ENCODE measurements at places on chromosomes 4 and X.

- no peak for DNase-seq
Observed at GRCh38 chr4:104964410-104965175, 182.1 kb upstream of the TET2 start.

DNA sequence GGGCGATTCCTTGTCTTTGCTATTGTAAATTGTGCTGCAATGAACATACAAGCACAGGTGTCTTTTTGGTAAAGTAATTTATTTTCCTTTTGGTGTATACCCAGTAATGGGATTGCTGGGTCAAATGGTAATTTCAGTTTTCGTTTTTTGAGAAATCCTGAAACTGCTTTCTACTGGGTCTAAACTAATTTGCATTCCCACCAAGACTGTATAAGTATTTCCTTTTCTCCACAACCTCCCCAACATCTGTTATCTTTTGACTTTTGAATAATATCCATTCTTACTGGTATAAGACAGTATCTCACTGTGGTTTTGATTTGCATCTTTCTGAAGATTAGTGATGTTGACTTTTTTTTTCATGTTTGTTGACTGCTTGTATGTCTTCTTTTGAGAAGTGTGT lies 2506.0 kb downstream of the PCDH7 start:
- DNase-seq, result no peak

DNA sequence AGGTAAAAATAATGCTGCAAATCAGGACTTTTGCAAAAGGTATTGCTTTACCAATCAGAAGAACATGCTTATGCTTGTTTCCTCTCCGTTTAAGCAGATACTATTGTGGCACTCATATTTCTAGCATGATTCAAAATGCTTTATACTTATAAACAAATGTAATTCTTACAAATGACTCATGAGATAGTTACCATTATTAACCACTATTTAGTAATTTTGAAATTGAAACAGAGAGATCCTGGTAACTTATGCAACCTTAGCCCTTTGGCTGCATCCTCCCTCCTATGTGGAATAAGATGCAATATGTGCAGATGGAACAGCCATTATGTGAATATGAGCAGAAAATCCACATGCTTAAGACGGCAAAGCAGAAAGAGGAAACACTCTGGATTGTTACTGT lies 164.7 kb downstream of the PCDH18 start:
- DNase-seq, result no peak

GRCh38 chrX:23742174-23742696 lies 841 bp downstream of the ACOT9 start:
- no peak for DNase-seq

DNA sequence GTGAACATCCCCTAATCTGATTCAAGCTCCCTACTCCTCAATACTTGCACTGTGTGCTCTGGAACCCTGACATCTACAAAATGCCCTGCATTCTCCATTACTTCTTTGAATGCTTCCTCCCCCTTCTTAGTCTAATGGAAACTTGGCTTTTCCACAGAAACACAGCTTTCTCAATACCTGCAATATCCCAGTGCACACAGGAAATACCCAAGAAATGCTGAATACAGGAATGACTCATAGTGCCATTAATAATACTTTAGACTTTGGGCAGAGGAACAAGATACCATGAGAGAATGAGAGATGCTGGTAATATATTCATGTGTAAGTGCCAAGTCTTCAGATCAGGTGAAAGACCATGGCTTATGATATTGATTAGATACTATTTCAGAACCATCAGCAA lies 5.6 kb downstream of the QRFPR start:
- no peak for DNase-seq

DNA sequence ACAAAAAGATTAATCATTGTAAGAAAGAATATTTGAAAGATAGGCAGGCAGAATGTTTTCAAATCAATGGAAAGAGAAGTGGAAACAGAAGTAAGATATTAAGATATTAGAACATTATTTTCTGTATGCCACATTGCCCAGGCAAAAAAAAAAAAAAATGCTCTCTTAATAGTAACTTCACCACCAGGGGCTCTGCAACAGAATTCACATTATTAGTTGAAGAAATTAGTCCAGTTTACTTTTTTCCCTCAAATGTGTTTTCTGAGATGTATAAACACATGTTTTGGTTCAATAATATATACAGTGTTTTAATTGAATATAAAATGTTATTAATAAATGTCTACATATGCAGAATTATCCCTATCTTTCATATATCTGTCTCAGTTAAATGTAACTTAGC lies 78.0 kb upstream of the ADAD1 start:
- DNase-seq, result no peak

- no peak for DNase-seq
Observed at GRCh38 chr4:142886566-142886965, 40.5 kb upstream of the INPP4B start.

DNA sequence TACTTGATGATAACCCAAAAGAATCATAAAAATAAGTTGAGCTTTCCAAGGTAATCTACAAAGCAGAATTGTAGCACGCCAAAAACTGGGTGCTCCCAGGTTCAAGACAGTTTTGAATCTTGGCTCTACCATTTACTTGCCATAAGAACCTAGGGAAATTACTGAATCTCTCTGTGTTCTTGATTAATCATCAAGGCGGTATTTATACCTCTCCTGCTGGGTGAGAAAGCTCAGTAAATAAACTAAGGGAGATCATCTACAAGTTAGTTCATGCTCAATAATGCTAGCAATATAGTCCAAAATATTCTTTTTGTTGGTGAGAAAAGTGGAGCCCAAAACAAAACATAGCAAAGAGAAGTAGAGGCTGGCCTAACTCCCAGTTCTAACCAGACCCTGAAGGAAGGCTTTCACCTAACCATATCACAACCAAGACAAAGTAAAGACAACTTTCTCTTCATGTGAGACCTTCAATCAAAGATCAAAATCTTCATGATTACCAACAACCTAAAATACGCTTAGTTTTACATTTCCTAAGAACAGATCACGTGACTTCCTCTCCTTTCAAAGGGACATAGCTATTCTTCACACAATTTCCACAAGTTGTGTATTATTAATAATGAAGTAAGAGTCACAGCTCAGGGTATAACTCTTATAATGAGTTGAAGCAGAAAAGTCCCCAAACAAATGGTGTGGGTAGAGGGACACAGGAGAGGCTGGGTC lies 34.4 kb downstream of the TNIP3 start:
- no peak for DNase-seq

DNA sequence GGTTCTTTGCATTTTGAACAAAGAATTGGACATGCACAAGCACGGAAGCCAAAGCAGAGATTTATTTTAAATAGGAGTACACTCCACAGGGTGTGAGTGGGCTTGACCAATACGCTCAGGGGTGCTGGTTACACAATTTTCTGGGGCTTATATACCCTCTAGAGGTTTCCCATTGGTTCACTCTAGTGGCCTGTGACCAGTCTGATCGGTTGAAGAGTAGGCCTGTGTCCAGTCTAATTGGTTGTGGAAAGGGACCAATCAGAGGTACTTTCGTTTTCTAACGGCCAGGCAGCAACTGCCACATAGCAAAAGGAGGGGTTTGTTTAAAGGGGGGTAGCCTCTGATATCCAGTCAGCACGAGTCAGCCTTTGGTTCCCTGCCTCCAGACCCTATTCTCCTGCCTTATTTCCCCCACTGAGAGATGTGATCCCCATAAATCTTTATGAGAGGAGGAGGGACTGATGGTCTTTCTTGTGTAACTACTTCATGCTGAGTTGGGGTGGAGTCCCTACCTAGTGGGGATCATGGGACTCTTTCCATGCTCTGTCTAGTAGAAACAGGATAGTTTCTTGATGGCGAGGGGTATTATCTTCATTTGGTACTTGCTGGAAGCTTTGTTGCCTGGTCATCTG lies 11.3 kb upstream of the AREG start:
- no peak for DNase-seq

GRCh38 chr4:25658777-25659176 lies 3.1 kb downstream of the SLC34A2 start:
- no peak for DNase-seq

DNA sequence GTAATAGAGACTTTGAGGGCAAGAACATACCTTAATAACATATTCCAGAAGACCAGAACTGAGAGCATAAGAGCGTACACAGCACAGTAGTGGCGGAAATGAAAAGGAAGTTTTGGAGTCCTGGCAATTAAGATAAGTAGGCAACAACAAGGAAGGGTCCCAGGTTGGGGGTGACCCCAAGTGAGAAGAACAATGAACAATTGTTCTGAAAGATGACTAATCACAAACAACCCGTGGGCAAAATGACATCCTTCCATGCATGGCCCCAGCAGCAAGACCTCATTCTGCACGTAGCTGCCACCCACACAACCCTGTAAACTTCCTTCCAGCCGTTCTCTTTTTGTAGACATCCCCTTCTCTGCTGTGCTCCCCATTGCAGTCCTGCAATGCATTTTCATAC lies 384.4 kb upstream of the PABPC4L start:
- no peak for DNase-seq

DNA sequence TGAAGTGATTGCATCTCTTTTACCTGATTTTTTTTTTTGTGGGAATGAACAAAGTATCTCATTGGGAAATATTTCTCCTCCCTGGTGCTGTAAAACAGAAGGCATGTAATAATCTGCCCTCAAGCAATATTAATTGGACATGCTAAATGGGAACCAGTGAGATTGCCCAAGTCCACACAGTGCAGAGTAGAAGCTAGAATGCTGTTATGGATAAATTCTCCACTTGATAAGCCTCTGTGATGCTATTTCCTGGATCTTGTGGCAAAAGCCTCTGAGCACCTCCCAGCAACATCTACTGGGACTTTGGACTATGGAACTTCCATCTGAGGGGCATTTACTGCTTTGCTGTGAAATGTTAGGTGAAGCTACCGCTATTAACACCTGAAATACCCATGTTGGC lies 46.9 kb upstream of the YTHDC1 start:
- DNase-seq, result no peak

- DNase-seq, result no peak
Observed at GRCh38 chr4:19693936-19694570, 557.7 kb upstream of the SLIT2 start.

- DNase-seq, result no peak
Observed at GRCh38 chr4:158202481-158202880, 7.8 kb upstream of the TMEM144 start.
